PC-9 (cell line): ENCODE measurements at places on chromosomes 7 and 10. TPM values are rescaled to one million over a fixed set of nuclear protein-coding genes. Genes with fewer than 3 reads are reported as not detected.

Gene ST8SIA6
- 0.60 and 2.1 TPM in 2 replicates for total RNA-seq

Gene VWDE
- total RNA-seq: 27.3 and 28.8 TPM in 2 replicates

Gene TDRD1
- total RNA-seq: not detected in 2 replicates

DNA sequence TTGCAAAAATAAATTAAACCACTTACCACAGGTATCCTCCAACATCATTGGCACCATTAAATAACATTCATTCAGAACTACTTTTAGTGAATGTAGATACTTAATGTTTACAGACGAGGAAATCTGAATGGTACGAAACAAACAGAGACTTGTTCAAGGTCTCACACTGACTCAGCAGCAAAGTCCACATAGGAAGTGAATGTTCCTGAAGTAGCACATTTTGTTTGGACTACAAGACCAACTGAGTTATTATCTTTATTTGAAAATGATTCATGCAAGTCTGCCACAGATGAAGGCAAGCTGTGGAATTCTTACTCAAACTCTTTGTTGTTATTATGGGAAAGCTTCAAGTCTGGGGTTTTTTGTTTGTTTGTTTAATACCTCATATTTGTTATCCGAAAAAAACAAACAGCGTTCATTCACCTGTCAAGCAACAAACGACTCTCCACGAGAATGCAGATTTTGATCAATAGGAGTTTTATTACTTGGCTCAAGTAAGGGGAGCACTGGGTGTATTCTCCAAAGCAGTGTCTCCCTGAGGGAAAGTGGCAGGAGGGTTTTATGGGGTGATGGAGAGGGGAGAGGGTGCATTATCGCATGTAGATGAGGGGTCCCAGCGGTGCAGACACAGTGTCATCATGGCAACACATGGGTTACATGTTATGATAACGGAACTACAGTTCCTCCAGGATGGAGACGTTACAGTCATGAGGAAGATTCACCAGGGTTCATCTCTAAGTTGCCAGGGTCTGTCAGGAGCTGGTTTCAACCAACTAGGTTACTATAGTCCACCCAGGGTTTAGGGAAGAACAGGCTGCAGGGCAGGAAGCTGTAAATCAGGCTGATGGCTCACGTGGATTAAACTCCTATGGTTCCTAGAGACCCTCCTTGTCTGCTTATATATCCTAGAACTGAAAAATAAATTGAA, 147.7 kb upstream of the AKR1E2 start:
- peak; percentile 78 for DNase-seq

- DNase-seq: no peak
These were observed 5.8 kb downstream of the CDCA7L start for GRCh38 chr7:21939858-21940372.

DNA sequence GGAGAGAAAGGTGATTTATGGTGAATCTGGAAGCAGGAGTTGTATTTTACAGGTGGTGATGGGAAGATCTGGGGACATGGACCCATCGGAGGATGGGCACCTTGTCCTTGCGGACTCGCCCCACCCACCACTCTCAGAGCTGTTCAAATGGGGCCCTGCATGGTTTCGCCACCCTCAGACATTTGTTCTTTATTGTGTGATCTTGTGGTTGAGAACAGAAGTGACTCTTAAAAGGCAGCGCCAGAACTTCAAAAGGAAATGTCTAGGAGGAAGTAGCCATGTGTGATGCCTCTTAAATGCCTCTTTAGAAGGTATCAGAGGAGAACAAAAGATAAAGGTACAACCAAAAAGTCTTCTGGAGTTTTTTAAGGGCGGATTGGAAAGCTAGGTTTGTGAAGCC, 205.7 kb downstream of the KIAA1217 start:
- DNase-seq: no peak

DNA sequence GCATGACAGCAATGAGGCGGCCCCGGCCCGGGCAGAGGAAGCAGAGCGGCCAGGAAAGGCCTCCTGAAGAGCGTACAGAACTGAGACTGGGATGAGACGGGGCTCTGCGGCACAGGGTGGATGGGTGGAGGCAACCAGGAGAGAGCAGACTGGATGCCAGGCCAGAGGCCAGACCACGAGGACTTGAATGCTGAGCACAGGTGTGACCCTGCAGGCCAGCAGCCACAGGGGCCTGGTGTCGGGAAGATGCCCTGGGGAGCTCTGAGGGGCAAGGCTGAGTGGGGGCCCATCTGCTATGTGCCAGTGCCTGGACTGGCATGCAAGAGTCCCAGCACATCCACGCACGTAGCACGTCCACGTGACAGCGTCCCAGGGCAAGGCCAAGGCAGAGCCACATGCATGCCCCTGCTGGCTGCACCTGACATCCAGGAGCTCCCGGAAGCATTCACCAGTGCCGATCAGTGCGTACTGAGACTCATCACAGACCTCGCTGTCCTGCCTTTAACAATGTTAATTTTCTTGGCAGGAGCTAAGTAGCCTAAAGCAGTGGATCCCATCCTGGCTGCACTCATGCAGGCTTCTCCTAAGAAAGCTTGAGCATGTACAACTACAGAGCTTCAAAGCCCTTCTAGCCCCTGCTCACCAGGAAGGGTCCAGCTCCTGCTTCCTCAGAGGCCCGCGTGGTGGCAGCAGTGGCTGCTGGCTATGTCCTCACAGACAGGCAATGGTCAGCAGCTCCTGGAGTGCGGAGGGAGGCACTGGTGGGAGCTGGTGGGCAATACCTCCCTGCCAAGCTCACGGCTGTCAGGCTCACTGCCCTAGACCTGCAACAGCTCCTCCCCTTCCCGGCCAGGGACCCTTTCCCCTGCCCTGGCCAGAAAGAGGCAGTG, 18.0 kb downstream of the GRID1 start:
- DNase-seq: no peak

- no peak for DNase-seq
These were observed 85.2 kb downstream of the VTI1A start for GRCh38 chr10:112532189-112532588.

DNA sequence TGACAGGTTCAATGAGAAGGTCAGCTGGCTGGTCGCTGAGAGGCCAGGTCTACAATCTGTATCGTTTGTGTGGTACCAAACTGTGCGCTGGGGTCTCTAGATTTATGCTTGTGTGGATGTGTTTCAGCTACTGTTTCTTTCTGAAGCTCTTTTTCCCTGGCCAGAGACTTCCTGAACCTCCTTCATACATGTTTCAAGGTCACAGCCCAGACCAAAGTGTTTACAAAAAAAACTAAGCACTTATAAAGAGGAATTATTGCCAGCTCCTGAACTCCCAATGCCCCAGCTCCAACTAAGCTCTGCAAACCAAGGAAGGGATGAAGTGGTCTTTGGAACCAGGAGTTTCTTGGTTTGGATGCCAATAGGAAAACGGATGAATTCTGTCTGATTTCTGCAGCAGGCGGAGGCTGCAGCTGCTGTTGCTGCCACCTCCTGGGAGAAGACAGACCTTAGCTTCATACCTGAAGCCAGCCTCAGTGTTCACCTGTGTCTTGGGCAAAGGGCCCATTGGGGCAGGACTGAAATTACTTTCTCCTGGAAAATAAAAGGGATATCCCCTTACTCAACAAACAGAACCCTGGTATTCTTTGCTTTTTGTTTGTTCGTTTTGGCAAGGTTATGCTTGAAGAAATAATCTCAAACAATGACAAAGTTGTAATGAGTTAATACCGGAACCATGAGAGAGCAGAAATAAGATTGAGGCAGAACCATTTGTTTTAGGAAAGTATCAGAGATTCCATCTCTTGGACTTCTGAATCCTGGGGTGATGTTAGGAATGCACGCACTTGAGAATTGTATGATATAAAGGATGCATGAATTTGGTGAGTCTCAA, 24.6 kb upstream of the MKLN1 start:
- DNase-seq: peak; percentile 38
